Lung microvascular endothelial cell (primary cell): ENCODE measurements at places on chromosomes 5 and 9. TPM values are rescaled to one million over a fixed set of nuclear protein-coding genes. Genes with fewer than 3 reads are reported as not detected.
A peak's percentile ranks its signal among the peaks of the same experiment; 100 is the strongest.

HK3 gene
- not detected in 2 replicates for total RNA-seq

GRCh38 chr9:131227959-131228460 is 48.3 kb downstream of the FAM78A start:
- DNase-seq, result no peak

ANGPTL2 gene
- 5.8 and 7.6 TPM in 2 replicates for total RNA-seq

DNA sequence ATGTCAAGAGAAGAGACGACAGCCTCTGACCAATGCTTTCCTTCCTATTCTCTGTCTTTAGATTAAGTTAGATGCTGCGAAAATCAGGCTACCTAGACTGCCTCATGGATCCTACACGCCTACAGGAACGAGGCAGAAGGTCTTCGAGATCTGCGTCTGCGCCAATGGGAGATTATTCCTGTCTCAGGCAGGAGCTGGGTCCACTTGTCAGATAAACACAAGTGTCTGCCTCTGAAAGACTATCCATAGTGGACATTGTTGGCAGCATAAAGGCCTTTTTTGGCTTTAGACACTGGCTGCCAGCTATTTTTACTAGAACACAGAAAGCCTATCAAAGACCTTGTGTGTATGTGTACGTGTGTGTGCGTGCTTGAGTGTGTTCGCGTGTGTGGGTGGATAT is 90.9 kb upstream of the PPP1R2B start:
- DNase-seq, result no peak

GDA gene
- not detected in 2 replicates for total RNA-seq

GRCh38 chr9:79353856-79354520 is 217.8 kb upstream of the TLE4 start:
- no peak for DNase-seq

IFNA7 gene
- not detected in 2 replicates for total RNA-seq

DNA sequence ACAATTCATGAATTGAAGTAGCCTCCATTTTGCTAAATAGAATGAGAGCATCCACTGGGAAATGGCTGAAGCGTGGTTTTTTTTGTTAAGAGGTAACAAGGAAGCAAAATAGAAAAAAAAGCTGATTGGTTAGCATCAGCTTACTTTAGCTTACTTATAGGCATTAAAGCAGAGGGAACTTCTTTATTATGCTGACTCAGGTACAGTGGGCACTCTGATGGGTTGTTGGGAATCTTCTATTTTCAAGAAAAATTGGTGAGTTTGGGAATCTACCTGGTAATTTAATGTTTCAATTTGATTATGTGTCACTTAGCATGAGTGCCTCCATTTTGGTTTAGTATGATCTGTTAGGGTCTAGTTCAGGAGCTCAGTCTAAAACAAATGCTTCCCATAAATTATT is 289.6 kb downstream of the ANXA1 start:
- no peak for DNase-seq

DNA sequence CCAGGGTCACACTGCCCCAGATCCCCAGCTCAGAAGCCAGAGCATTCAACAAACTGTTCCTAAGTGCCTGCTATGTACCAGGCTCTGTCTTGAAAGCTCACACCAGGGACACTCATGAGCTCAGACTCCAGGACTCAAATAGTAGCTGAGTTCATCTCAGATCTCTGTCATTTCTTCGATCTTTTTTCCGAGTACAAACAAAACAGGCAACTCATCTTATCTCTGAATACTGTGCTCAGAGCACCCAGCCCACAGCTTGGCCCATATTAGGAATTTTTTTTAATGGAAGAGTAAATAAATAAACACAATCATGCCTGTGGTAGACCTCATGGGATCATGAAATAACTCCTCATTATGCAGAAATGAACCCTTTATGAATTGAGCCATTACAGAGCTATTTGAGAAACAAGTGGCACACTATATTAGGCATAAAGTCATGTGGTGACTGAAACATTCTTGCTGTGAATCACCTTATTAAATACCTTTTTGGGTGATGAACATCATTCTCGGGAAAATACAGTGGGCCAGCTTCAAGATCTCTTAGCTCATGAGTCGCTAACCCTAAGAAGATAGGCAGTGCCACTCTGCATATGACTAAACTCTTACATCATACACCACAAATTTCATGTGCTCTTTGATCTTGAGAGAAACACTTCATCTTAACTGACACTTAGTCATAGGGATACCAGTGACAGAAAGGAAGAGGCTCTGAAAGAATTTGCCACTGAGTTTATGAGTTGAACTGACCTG is 9.9 kb downstream of the SH3RF2 start:
- peak; percentile 55 for DNase-seq

GRCh38 chr9:123257276-123257675 is 11.1 kb downstream of the STRBP start:
- DNase-seq, result no peak

DNA sequence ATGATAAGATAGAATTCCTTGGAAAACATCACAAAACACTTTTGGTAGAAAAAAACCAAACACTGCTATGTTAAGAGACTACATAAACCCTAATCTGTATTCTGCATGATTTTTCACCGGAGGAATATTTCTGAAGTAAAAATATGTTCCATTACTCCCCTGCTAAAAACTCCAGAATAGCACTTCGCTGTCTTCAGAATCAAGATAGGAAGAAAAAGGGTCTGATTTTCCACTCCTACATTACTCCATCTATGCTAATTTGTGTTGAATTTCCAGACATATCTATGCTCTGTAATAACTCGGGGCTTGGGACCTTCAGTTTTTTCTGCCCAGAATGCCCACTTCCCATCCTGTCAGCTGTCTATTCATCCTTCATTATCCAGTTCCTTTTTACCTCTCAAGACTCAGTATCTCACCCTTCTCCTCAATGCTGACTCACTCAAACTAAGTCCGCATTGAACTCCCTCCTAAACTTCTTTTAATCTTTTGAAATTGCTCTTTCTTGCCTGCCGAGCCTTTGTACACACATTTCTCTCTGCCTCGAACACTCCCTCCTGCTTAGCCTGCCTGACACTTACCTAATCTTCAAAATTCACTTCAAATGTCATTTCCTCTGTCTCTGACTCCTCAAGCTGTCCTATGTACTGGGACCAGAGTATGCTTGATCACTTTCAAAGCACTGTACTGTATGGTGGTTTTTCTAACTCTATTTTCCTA is 171.0 kb downstream of the ARRDC3 start:
- DNase-seq, result no peak

- DNase-seq, result no peak
Observed at GRCh38 chr9:113973963-113974413, 97.9 kb downstream of the ZNF618 start.

DNA sequence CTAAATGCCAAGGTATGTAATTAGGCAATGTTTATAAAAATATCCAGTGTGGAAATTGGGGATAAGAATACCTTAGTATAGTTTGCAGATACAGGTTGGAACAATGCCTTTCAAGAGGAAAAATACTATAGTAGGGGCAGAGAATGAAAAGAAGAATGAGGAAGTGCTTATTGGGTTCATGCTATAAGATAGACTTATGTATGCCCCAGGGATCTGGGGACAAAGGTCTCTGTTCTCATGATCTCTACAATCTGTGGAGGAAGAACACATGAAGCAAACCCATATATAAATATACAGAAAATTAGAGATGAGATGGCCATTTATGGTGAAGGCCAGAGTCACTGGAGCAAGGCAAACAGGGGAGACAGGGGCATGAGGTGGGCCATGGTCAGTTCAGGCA is 106.5 kb upstream of the DAB2 start:
- DNase-seq, result no peak

GPR21 gene
- total RNA-seq, result 0.44 and 0.60 TPM in 2 replicates

PCDHA10 gene
- under 0.01 TPM in 2 replicates for total RNA-seq

ZDHHC12 gene
- total RNA-seq, result 43.4 and 44.6 TPM in 2 replicates
